Substantia nigra (tissue), 51 donors: ENCODE measurements at places on chromosomes 3 and 15.

GRCh38 chr3:38138349-38139190 is at the start of gene MYD88:
Gene MYD88 (plus strand): TSS chr3:38138661. CDS start chr3:38138701, 40 bp downstream.
- no peak for DNase-seq

- no peak for DNase-seq
These were observed 2.1 kb downstream of the TRA2B start for GRCh38 chr3:185935465-185936272.

DNA sequence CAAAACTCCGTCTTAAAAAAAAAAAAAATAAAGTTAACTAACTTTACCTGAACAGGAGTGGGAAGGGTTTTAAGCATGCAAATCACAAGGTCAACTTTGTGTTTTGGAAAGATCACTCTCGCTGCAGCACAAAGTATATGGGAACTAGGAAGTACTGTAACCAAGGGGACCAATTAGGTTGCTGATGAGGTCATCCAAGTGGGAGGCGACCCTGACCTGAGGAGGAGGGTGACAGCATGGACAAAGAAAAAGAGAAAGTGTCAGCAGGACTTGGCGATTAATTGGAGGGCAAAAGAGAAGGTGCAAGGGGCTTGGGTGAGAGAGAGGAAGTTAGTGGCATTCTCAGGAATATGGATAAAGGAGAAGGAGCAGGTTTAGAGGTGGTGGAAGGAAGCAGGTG is 89.5 kb upstream of the ZBED2 start:
- DNase-seq: no peak

DNA sequence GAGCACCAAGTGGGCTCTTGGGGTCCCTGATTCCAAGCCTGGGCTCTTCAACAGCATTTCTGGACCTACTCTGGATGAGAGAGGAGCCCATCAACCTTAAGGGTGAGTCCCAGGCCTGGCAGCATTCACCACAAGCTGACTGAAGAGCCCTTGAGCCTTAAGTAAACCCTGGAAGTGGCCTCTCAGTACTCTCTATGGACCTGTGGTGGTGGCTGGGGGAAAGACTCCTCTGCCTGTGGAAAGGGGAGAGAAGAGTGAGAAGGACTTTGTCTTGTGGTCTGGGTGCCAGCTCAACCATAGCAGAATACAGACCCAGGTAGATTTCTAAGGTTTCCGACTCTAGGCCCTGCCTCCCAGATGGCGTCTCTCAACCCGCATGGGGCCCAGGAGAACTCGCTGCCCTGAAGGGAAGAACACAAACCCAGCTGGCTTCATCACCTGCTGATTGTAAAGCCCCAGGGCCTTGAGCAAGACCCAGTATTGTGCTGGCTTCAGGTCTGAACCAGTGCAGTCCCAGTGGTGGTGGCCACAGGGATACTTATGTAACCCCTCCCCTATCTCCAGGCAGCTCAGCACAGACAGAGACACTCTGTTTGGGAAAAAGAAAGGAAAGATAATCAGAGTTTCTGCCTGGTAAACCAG is 71.4 kb downstream of the TFDP2 start:
- DNase-seq: no peak

- no peak for DNase-seq
These were observed 32.5 kb upstream of the AP3B2 start for GRCh38 chr15:82742134-82742533.

DNA sequence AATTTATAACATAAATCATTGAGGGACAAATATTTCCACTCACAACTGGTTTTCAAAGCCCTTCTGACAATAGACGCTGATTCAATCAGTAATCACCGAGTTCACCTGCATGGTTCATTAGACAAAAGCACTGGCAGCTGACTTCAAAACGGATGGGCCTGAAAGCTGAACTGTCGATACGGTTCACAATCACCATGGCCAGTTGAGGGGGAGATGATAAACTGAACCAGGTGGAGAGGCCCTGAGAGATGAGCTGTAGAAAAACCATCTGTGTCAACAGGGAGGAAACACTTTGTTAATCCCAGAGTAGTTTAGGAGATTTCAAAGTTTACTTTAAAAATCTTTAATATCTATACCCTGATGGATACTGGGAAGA is 75.0 kb downstream of the PEX5L start:
- DNase-seq: no peak

DNA sequence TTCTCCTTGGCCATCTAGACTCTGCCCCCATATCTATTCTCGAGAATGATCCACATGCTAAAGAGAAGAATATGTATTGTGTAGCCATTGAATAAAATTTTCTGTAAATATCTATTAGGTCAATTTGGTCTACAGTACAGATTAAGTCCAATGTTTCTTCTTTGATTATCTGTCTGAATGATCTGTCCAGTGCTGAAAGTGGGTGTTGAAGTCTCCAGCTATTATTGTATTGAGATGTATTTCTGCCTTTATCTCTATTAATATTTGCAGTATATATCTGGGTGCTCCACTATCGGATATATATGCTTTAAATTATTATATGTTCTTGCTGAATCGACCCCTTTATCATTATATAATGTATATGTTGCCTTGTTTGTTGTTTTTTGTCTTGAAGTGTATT is 384.9 kb upstream of the ROBO1 start:
- DNase-seq: no peak

GRCh38 chr15:56086566-56086965 is 93.2 kb upstream of the NEDD4 start:
- no peak for DNase-seq

DNA sequence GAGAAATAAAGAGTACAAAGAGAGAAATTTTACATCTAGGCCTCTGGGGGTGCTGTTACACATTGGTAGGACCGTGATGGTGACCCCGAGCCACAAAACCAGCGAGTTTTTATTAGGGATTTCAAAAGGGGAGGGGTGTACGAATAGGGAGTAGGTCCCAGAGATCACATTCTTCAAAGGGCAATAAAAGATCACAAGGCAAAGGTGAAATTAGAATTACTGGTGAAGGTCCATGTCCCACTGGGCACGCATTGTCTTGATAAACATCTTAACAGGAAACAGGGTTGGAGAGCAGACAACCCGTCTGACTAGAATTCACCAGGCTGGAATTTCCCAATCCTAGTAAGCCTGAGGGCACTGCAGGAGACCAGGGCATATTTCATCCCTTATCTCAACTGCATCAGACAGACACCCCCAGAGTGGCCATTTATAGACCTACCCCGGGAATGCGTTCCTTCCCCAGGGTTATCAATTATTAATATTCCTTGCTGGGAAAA is 4.3 kb downstream of the IRAK2 start:
- DNase-seq: no peak

DNA sequence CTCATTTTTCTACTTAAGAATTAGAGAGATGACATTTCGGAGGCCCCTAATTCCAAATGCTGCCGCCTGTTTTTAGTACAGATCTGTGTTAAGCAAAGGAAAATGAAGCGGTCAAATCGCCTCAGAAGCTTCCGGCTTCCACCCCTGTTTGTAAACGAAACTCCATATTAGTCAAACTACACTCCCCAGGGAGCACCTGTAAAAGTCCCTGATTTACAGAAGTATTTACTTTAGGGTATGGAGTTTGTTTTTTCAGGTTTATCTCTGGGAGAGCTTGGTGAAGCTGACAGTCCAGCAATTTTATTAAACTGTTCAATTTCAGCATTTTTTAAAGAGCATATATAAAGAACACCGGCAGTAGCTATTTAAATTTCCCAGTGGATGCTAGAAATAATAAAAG is 319.8 kb downstream of the FHIT start:
- no peak for DNase-seq

- DNase-seq: no peak
These were observed 12.0 kb downstream of the SAMMSON start for GRCh38 chr3:70011582-70011981.

- DNase-seq: no peak
These were observed 8.2 kb downstream of the HAPLN3 start for GRCh38 chr15:88887068-88887580.

DNA sequence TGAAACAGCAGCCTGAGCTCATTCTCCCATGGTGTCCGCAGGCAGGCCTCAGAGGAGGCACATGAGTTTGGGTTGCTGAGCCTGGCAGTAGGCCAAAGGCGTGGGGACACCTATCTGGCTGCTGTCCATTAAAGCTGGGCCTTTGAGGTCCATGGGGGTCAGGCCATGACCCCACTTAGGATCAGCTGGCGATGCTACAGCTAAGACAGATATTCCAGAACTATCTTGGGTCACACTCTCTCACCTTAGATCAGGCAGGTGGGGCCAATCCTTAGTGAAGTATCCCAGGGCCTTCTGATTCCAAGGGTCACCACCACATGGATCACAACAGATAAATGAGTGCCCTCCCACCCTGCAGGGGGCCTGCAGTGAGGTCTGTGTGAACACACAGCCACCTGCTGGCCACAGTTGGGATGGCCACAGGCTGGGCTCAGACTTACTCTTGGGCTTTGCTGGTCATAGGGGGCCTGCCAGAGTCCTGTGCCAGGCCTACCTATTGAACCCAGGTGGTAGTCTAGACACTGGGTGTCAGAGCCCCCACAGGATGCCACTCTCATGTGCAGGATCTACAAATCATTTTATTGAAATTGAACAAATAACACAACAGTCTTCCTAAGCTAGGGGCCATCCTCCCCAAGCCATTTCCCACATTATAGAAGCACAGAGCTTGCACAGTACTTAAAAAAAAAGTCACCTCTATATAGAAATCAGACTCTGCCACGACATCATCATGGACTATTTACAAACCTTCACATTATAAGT is 2.0 kb upstream of the HYAL2 start:
- DNase-seq: peak; percentile 77

- DNase-seq: no peak
These were observed 71.5 kb downstream of the LRRC28 start for GRCh38 chr15:99322643-99323405.

DNA sequence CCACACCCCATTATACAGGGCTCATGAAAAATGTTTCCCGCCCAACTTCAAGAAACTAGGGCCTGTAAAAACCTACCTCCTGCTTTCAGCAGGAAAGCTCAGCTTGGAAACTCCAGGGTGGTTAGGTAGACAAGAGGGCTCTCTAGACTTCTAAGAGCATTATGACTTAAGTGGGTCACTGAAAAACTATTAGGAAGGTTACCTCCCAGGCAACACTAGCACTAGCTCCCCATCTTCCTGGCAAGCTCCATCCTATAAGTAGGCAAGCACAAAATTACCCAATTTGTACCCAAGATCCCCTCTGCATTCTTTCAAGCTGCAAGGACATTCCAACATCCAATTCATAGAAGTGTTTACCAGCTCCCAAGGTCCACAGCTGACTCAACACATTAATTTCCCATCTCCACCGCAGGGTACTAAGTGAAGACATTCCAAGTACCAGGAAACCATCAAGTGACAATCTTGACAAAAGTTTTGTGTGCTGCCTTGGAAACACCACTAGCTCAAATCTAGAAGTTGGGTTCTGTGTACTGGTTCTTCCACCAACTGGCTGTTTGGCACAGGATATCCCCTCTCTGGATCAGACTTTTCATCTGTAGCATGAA is 46.9 kb downstream of the WNT5A start:
- no peak for DNase-seq

DNA sequence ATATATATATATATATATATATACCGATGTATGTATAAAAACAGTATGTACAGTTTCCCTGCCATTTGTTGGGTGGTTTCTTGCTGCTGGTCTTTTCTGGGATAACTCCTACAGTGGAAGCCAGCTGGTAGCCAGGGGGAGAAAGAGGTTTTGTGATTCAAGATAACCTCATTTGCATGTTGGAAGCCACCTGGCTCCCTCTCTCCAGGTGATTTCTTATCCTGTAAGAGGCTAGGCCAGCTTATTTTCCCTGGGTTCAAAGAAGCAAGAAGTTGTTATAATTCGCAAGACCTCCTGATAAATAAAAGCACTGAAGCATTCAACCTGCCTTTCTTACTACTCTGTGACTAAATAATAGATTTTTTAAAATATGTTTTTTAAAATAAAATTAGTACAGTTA is 443.3 kb downstream of the VGLL3 start:
- DNase-seq: no peak

- no peak for DNase-seq
These were observed 19.7 kb upstream of the CCDC174 start for GRCh38 chr3:14631687-14632441.

DNA sequence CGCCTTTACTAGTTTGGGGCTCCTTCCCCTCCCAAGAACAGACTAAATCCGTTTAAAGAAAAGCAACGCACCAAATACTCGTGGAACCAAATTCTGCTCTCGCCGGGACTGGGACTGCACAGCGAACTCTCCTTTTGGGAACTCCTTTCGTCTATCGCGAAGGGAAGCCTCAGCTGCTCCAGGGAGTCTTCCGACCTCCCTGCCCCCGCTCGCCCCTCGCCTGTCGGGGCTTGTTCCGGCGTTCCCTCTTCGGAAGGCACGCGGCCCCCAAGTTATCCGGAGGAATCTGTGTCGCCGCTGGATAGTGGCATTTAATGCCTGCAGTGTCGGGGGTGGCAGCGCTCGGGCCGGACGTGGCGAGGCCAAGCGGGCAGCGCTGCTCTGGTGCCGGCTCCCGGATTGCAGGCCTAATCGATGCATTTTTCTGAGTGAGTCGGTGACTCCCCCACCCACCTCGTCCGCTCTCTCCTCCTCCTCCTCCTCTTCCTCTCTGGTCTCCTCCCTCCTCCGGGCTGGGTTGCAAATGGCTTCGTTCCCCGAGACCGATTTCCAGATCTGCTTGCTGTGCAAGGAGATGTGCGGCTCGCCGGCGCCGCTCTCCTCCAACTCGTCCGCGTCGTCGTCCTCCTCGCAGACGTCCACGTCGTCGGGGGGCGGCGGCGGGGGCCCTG is at the start of gene TRIM71:
Gene TRIM71 (plus strand): TSS at position 440 of the 671 bp plus-strand sequence. CDS start 84 bp downstream, at position 524.
- DNase-seq: no peak

GRCh38 chr3:56787784-56788256 is 13.9 kb downstream of the ARHGEF3 start:
- DNase-seq: no peak

DNA sequence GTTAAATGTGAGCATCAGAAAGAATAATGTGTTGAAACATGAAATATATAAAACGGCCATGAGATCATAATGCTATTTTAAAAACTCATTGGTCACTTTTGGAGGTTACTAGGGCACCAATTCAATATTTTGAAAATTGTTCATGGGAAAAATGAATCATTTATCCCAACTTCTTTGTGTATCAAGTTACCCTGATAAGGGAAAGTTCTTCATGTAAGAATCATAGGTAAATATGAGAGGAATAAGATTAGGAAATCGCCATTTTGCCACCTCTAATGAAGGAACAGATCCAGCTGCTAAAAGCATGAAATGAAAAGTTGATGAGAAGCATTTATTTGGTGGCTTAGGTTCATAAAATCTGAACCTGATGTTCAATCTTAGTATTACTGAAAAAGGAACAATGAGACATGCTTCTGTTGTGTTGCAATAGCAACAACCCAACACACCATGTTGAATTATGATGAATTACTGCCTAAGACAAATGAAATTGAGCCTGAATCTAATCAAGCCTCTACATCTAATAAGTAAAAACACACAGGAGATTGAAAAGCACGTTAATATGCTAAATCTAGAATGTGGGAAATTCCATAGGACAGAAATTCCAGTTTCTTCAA is 32.5 kb downstream of the ABHD5 start:
- no peak for DNase-seq

GRCh38 chr15:33226559-33227181 is 32.2 kb upstream of the FMN1 start:
- no peak for DNase-seq
